C1 segment of cervical spinal cord (tissue), 14 donors: ENCODE measurements at places on chromosomes 2 and 18.

- DNase-seq: no peak
These were observed 252.8 kb upstream of the STON1 start for GRCh38 chr2:48277153-48277552.

DNA sequence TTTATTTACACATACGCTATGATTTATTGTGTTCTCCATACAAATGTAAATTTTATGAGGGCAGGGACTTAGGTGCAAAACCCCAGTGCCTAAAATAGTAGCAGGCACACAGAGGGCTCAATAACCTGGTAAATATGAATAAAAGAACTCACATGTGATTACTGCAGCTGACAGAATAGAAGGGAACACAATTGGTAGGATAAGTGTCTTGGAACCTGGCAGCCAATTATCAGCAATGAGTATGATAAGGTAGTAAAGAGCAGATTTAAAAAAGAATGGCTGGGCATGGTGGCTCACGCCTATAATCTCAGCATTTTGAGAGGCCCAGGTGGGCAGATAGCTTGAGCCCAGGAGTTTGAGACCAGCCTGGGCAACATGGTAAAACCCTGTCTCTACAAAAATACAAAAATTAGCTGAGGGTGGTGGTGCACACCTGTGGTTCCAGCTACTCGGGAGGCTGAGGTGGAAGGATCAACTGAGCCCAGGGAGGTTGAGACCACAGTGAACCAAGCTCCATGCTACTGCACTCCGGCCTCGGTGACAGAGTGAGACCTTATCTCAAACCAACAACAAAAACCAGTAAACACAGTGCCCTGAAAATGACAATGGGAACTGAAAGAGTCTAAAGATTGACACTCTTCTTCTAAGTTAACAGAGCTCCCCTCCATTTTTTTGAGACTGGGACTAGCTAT, 9.9 kb downstream of the SNRPG start:
- no peak for DNase-seq

- DNase-seq: no peak
These were observed 90.1 kb upstream of the TGFA start for GRCh38 chr2:70643715-70644114.

- DNase-seq: no peak
These were observed 81.8 kb downstream of the HDAC4 start for GRCh38 chr2:239318790-239319661.

DNA sequence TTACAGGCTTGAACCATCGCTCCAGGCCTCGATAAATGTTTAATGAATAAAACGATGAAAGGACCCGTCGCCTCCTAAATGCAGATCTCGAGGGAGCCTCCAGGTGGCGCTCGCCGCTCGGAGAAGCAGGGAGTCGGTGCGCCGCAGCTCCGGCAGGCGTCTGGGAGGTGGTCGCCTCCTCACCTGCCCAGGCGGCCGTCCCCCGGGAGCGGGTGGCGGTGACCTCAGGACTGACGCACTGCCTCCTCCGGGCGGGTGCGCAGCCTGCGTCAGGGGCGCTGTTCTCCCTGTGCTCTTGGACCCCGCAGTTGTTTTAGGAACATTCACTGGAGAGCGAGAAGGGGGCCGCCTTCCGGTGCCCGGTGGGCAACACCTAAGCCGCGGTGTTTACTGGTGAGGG, 38.6 kb upstream of the POLE4 start:
- no peak for DNase-seq

DNA sequence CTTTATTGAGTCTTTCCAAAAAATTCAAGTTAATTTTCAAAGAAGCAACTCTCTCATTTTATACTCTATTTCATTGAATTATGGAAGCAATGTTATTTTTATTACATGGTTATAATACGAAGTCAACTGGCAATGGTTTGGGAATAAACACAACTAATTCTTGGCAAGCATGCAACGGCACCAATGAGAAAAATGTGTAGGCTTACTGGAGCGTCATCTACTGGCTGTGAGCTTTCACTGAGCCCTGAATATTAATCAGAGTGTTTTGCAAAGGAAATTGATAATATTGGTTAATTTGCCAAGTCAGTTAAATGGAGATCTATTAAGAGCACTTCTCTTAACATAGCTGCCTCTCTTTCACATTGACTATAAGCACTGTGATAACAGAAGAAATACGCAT, 163.9 kb downstream of the IKZF2 start:
- DNase-seq: no peak

DNA sequence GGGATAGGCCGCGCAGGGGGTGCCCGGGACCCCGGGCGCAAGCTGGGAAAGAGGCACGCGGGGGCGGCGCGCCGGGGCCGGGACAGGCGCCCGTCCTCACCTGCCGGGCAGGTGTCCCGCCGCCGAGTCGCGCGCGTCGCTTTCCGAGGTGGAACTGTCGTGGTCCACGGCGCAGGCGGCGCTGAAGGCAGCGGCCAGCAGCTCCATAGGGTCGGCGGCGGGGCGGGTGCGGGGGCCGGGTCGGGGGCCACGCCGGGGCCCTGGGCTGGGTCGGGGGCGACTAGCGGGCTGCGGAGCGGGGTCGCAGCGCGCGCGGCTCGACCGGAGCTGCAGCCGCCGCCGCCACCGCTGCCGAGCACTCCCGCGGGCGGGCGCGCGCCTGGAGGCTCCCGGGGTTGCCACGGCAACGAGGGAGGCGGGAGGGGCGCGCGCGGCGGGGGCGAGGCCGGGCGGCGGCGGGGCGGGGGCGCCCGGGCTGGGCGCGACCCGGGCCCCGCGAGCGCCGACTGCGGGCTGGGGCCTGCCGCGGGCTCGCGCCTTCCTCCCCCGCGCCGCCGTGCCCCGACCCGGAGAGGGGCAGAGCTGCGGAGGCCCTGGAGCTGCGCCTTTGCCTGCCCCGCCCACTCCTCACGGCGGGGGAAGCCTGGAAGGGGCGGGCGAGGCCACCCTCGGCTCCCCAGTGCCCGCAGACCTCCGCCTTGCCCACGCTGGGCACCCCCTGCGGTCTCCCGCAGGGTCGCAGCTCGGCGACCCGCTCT, 57.9 kb downstream of the SNORC start:
- DNase-seq: no peak

- no peak for DNase-seq
These were observed 113.7 kb downstream of the TTC27 start for GRCh38 chr2:32741575-32741974.

- no peak for DNase-seq
These were observed 55.0 kb downstream of the EPB41L3 start for GRCh38 chr18:5488844-5489243.

- DNase-seq: no peak
These were observed 23.6 kb downstream of the TMEM178A start for GRCh38 chr2:39689272-39689841.

DNA sequence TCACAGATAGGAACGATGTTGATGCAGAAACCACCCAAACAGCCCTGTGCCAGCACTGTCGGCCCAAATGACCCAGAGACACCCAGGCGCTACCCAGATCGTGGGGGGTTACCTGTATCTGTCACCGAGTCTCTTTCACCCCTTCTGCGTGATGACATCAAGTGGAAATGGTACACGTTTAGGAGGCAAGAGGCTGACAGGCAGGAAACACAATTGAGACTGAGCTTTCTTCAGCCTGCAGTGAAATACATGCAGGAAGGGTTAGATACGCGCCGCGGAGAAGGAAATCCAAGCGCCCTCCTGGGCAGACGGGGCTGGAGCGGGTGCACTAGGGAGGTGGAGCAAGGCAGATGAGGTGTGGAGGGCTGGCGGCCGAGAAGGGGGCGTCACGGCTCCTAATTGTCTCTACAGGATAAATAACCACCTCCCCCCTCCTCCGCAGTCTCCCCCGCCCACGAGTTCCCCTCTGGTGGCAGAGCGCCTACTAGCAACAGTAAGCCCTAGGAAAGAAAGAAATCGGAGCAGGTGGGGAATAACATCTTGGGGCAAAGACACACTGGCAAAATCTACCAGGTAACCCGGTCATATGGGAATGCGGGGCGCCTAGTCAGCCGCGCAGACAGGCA, at the start of gene RNF152:
Gene RNF152 (minus strand): TSS at position 325 of the 626 bp plus-strand sequence. CDS start 76,544 bp downstream, outside the sequence.
- DNase-seq: peak; percentile 19

DNA sequence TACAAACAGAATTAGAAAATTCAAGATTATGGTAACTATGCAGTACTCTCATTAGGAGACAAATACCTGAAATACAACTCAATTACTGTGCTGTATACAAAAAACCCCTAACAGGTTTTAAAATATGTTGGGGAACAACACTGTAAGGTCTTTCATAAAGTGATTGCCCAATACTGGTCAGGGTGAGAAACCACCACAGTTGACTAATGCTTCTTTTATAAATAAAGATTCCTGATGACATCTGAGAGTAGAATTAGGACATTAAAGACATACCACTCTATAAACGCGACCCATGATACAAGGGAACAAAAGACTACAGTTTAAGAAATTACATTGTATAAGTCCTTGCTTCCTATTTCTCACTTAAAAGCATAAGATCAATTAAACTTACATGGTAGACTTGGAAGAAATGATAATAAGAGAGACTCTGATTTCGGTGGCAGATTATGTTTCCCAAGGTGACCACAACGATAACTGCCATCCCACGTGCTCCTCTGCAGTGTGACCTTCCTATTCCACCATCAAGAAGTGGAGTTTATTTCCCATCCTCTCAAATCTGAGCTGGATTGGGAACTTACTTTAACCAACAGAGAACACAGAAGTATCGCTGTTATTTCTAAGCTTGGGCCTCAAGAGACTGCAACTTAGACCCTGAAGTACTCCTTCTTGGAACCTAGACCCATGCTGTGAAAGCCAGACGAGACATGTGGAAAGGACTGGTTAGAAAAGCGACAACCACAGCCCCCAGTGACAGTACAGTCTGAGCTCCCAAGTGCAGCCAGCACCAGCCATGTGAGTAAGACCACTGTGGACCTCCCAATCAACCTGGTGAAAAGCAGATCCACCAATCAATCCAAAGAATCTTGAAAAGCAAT, 52.3 kb downstream of the ZNF521 start:
- DNase-seq: no peak

GRCh38 chr18:49853011-49853410, 39.7 kb upstream of the ACAA2 start:
- no peak for DNase-seq

DNA sequence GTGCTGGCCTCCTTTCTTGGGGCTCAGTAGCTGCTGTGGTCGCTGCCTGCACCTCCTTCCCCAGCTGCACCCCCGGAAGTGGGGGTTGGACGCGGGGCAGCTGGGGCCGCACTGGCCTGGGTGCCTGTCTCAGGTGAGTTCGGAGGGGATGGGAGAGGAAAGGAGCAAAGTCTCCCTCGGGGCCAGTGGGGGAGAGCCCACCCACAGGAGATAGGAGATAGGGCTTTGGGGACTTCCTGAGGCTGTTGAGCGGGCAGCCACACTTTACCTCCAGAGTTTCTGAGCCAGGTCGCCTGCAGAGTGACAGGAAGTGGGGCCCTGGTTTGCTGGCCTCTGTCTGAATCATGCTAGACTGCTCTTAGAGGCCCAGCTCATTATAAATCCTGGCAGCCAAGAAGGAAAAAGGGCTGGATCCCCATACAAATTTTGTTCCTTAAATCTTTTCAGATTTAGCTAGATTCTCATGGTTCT, 8.1 kb downstream of the MBP start:
- DNase-seq: no peak

DNA sequence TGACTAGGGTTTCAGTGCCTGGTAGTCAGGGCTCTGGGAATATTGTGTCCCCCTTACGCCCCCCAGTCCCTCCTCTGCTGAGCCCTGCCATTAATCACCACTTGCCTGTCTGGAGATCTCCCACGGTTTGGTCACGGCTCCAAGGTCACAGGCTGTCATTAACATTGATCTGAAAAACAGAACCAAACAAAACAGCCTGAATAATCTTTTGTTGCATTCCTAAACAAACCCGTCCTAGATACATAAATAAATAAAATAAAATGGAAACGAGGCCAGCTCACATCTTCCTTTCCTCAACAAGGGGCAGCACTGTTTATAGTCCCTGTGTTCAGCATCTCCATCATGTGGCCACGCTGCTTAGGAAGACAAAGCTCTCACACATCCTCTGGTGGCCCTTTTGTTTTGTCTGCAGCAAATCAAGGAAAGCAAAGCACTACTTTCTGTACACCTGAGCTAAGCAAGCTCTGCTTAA, 282.8 kb downstream of the AGPS start:
- DNase-seq: peak; percentile 36

GRCh38 chr2:25557179-25558036, 116.0 kb downstream of the DTNB start:
- no peak for DNase-seq

- no peak for DNase-seq
These were observed 9.8 kb downstream of the FEV start for GRCh38 chr2:218975060-218975777.

DNA sequence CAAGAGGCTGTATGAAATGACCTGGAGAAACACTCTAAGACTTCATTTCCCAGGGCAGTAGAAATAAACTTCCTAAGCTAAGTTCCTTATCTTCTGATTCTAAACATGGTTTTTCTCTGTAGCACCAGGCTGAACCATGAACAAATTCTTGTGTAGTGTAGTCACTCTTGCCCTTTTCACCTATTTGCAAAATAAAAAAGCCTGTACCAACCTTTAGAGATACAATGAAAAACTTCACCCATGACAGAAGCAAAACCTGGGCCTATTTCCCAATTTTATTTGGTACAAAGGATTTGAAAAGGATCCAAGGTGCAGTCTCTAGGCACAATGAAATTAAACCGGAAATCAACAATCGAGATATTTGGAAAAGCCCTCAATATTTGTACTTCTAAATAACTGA, 43.6 kb downstream of the POLR1A start:
- no peak for DNase-seq

DNA sequence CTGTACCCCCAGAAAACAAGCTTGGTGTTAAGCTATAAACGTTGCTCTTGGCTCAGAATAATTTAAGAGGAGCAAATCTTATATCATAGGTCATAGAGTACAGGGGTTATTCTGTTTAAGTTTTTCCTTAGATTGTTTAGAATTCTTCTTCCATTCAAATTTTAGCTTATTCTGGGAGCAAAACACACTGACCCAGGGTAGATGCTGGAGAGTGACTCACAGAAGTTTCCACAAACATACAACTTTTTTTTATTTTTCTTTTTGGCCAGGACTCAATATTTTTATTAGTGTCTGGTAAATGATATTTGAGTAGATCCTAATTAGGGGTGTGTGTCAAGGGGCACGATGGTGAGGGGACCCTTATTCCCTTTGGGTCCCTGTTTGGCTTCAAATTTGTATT, 71.5 kb upstream of the PSME4 start:
- no peak for DNase-seq

GRCh38 chr2:68414876-68415275, 49.8 kb downstream of the PLEK start:
- DNase-seq: no peak

- DNase-seq: no peak
These were observed 1075.3 kb downstream of the LRP1B start for GRCh38 chr2:141055531-141055930.

GRCh38 chr2:10303694-10304378, 1.1 kb downstream of the HPCAL1 start:
- peak; percentile 49 for DNase-seq

- no peak for DNase-seq
These were observed 24.2 kb upstream of the SERPINE2 start for GRCh38 chr2:224063298-224063648.

DNA sequence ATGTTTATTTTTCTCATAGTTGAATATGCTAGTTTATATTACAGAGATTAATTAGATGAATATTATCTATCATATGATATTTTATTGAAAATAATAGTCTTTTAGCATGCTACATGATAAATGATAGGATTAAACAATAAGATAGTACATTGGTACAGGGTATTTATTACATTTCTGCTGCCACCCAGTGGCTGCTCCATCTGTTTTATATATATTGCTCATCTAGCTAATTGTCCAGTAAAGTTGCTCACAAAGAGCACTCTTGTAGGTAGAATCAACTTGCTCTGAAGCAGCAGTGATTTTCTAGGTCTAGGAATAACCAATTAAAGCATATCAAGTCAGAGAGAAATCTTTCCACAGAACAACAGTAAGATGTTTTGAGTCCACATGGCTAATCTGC, 183.3 kb downstream of the ASXL3 start:
- DNase-seq: no peak
